Cerebellar nuclear complex (tissue), 1 donor: ENCODE measurements at places on chromosomes 11 and 22.

GRCh38 chr22:50573491-50574382, 4.5 kb downstream of the CPT1B start:
- no peak for DNase-seq

- no peak for DNase-seq
Observed at GRCh38 chr11:9568854-9569587, 4.4 kb upstream of the WEE1 start.

DNA sequence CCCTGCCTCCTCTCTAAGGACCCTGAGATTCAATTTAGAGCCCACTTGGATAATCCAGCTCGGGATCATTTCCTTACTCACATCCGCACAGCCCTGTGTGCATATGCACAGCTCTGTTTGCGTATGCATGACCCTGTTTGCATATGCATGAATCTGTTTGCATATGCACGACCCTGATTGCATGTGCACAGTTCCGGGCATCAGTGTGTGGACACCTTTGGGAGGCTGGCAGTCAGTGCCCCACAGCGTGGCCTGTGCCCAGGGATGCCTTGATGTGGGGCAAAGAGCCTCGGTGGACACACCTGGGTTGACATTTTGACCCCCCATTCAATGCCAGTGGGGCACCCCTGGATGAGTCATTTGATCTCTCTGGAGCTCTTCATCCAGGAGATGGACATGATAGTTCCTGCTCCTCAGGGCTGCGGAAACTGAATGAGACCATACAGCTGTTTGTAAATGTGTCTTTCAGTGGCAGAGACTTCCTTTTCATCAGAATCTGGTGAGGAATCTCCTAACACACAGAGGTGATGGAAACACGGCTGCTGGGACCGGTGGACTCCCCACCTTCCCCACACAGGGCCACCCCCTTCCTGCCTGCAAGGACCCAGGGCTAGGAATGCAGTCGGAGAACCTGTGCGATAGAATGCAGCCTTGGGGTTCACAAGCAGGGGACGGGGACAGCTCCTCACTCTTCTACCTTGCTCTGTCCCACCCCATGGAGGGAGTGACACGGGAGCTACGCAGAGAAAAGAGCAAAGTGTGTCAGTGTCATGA, 41.2 kb downstream of the MYEOV start:
- no peak for DNase-seq

DNA sequence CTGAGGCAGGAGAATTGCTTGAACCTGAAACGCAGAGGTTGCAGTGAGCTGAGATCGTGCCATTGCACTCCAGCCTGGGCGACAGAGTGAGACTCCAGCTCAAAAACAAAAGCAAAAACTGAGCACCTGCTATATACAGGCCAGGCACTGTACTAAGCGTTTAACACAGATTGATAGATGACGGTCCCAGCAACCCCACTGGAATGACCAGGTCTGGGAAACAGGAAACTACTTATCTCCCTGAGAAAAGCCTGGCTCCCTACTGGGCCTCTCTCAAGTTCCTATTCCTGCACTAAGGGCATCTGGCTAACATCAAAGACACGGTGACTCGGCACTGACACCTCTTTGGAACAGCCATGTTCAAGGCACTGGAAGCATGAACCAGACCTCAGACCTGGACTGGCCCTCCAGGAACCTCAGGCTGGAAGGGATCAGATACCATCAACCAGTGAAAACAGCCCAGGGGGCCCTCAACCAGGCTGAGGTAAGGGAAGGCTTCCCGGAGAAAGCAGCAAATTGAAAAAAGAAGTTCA, 16.6 kb downstream of the ARAP1 start:
- DNase-seq: no peak

- no peak for DNase-seq
Observed at GRCh38 chr11:126002181-126002580, 56.3 kb downstream of the VSIG10L2 start.

GRCh38 chr11:79414644-79415317, 26.0 kb downstream of the TENM4 start:
- DNase-seq: no peak
